ENCODE measurements at places on chromosomes 7 and 10.

GRCh38 chr7:69849268-69849667, 251.0 kb downstream of the AUTS2 start:
- DNase-seq = no peak

DNA sequence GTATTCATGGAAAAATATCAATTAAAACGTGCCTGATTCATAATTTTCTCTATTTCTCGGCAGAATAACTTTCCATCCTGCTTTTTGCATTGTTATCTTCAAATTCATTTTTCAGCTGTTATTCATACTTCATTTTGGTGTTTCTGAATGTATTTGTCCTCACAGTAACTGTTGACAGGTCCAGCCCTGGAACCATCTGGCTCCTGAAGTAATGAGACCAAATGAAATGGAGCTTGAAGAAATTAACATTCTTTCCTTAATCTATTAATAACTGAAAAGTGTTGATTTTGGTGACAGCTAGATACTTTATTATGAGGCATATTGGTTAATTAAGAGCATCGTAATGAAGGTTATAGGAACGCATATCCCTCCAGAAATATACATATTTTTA, 257.0 kb upstream of the MINDY3 start:
- no peak for DNase-seq

- DNase-seq = no peak
Observed at GRCh38 chr10:48389272-48389671, 82.8 kb downstream of the MAPK8 start.

GRCh38 chr10:43904844-43905243, 256.2 kb upstream of the ZNF32 start:
- no peak for DNase-seq

- no peak for DNase-seq
Observed at GRCh38 chr7:46230990-46231305, 309.9 kb upstream of the IGFBP3 start.

- DNase-seq = no peak
Observed at GRCh38 chr7:22296265-22296566, 60.7 kb downstream of the RAPGEF5 start.

- DNase-seq = peak; percentile 20
Observed at GRCh38 chr7:46317256-46317655, 396.2 kb upstream of the IGFBP3 start.

GRCh38 chr7:151352512-151352911, 10.9 kb downstream of the NUB1 start:
- no peak for DNase-seq

DNA sequence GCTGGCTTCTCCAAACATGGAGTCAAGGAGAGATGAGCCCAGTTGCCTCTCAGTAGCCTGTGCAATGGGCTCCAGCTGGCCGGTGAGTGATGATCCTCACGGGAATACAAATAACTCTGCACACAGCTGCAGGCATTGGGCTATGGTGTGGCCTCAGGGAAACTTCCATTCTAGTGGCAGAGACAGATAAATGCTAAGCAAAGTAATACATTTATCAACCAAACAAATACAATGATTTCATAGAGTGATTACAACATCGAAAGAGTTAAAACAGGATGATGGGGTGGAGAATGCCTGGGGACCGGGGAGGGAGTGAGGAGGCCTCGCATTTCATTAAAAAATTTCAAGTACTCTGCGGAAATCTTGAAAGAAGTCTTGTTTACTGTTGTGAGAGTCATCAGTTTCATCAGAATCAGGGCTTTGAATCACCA, 15.0 kb upstream of the AKR1B1 start:
- DNase-seq = no peak

- no peak for DNase-seq
Observed at GRCh38 chr7:64887756-64888508, 15.1 kb upstream of the ZNF273 start.

- no peak for DNase-seq
Observed at GRCh38 chr7:106063692-106064091, 48.4 kb downstream of the SYPL1 start.

DNA sequence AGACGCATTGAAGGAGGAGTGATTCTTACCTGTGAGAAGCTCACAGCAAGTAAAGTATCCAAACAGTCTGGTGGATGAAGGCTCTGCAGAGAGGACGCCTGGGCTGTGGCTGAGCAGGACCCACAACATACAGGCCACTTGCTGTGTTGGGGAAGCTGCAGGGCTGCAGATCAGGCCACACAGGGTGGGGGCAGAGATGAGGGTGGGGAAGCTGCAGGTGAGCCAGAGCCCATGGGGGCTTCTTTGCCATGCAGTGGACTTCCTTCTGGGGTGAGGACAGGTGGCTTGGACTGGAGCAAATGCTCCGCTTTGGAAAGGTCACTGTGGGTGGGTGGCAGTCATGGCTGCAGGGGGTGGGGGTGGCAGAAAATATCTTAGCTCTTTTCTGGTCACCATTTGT, 214.8 kb downstream of the GLRX3 start:
- no peak for DNase-seq

DNA sequence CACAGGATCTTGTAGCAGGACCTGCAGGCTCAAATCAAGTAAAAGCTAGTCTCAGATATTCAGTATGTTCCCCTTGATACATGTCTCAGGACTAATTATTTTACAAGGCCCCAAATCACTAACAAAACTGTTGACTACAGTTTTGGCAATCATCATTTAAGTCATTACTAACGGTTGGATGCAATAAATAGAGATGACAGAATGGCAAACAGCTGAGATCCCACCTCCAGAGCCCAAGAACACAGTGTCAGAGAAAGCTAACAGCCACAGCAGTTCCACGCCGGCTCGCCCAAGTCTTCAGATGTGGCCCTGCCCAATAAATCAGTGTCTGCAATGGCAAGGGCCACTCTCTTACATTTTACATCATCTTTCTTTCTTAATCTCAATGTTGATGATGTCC, 87.6 kb downstream of the CTBP2 start:
- DNase-seq = no peak

DNA sequence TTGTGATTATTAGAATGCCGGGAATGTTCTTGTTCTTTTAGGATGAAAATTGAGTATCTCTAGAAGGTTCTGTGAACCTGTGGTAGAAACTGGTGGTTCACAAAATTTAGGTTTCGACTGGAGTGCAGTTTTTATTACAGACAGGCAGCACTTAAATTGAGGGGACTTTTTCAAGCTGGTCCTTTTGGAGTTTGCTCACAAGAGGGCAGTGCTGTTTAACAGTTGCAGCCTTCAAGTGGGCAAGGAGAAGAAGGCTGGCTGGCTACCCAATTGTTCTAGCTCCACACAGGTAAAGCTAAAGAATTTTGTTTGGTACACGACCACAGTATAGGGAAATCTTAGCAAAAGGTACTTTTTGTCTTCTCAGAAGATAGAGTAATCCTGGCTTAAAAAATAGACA, 233.6 kb downstream of the SNX13 start:
- peak; percentile 43 for DNase-seq

DNA sequence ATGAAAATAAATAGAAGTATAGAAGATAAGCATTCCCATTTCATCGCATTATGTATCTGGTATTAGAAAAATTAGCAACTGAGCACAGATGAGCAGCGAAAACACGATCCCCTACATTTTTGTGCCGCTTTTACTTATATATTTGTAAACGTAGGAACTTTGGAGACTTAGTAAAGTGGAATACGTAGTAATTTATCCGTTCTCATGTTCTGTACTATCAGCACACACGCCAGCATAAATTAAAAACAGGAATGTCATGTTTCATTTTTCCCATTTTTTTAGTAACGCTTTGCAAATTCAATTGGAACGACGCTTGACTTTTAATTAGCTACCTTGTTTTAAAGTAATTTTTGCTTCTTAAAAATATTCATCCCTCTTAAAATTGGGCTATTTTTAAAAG, 2.4 kb downstream of the ZNRF2 start:
- DNase-seq = no peak

DNA sequence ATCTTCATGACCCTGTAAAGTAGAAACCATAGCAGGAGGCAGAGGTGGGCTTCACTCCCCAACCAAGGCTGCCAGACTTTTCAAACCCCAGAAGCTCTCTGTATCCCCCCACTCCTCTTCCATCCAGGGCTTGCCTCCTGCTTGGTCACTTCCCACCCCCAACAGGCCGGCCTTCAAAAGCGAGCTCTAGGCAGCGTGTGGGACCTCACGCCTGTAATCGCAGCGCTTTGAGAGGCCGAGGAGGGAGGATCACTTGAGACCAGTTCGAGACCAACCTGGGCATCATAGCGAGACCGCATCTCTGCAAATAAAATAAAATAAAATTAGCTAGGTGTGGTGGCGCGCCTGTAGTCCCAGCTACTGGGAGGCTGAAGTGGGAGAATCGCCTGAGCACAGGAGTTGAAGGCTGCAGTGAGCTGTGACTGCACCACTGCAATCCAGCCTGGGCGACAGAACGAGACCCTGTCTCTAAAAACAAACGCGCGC, 743 bp upstream of the POR start:
- no peak for DNase-seq

DNA sequence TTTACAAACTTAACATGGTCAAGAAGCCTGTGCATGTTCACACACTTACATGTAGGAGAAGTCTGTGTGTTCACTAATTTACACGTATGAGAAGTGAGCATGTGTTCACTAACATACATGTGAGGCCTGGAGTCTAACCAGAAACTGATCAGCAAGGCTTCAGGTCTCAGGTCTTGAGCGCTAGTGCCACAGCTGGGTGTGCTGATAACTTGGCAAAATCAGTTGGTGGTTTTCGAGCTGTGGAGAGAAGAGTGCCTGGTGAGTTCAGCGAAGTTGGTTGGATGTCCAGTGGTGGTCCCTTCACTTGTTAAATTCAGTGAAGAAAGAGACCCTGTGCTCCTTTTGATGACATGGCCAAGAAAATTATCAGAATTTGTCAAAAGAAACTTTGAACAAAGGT, 98.7 kb downstream of the CELF2 start:
- DNase-seq = no peak

DNA sequence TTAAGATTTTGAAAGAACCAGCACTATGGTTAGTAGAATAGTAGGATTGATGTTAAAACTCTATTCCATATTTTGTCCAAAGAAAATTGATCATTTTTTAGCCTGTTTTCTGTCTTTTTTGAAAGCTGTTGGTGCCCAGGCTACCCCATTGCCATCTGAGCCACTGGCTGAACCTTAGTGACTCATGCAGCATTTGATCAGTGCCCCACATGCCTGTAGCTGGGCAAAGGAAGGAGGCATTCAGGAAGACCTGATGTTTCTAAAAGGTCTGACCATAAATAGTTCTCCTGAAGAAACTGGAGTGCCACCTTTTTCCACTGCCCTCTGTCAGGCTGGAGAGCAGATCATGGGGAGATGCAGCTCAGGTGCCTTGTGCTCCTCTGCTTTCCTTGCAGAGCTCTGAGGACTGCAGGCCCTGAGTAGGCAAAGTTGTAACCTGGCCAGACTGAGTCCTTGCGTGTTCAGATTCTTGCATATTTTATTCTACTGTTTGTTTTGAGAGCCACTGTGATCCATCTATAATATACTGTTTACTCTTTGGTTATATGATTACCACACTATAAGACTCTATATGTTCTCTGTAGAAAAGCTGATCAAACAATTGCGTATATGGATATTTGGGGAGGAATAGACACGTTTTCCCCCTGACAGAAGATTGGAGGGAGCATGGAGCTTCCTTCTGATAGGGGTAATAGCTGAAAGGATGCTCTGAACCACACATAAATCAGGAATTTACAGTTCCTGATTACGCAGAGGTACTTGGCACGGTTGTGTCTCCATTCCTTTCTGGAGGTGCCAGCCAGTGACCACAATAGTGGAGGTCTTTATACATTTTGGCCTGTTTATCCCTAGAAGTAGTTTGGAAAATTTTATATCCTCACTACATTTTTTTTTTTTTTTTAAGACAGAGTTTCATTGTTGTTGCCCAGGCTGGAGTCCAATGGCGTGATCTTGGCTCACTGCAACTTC, 48.9 kb upstream of the GJD4 start:
- no peak for DNase-seq

DNA sequence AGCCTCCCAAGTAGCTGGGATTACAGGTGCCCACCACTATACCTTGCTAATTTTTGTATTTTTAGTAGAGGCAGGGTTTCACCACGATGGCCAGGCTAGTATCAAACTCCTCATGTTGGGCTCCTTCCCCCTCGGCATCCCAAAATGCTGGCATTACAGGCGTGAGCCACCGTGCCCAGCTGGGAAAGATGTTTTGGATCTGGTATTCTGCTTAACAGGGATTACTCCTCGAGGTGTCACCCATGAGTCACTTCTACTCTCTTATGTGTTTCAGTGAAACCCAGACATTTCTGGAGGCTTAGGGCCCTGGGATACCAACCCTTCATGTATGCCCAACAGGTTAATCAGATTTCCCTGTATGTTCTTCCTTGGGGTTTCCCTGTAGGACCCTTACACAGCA, 11.8 kb upstream of the OPN4 start:
- no peak for DNase-seq

DNA sequence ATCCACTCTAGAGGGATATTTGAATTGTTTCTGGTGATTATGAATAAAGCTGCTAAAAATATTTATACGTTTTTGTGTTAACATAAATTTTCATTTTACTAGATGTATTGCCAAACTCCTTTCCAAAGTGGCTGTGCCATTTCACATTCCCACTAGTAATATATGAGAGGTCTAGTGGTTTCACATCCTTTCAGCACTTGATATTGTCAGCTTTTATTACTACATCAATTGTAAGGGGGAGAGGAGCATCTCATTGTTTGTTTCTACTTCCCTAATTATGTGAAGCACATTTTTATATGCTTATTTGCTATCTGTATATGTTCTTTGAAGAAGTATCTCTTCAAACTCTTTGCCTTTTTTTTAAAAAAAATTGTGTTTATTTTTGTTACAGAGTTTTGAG, 184.5 kb downstream of the ADK start:
- no peak for DNase-seq

DNA sequence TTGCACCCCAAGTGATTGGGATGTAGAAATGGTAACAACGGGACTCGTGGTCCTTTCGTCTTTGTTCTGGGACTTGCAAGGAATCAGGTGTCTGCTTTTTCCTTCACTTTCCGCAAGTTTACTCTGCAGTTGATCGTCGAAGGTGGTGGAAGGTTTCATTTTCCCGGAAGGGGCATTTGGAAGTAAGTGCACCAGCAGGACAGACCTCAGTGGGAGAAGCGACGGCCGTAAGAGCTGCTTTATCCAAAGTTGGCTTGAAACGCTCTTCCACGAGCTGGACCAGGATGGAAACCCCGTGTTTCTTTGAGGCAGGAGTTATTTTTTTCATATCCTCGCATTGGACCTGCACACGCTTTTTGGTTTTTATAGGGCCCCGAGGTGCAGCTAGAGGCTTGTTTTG, 1.2 kb downstream of the BRI3 start:
- DNase-seq = no peak

GRCh38 chr10:86250399-86250798, 116.2 kb downstream of the GRID1 start:
- no peak for DNase-seq

- DNase-seq = no peak
Observed at GRCh38 chr10:132836248-132836831, 50.4 kb upstream of the NKX6-2 start.

- DNase-seq = no peak
Observed at GRCh38 chr10:7756360-7756992, 31.3 kb downstream of the KIN start.

DNA sequence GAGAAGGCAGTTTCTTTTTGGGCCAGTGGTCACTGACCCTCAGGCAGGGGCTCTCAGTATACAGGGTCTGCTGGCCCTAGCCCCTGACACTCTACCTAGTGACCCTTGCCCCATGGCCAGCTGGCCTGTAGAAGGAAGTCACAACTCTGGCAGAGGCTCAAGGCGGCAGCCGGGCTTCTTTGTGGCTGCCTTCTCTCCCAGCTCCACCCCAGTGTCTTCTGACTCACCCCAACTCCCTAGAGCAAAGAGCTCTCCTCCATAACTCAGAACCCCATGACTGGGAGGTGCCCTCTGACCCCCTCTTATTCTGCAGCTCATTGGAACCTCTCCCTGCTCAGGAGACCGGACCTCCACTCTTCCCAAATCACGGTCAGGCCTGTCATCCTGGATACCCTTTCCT, 358.2 kb downstream of the FGFR2 start:
- no peak for DNase-seq
